ENCODE measurements at places on chromosomes 7 and 10. TPM values are rescaled to one million over a fixed set of nuclear protein-coding genes. Genes with fewer than 3 reads are reported as not detected.

- DNase-seq = no peak
Observed at GRCh38 chr7:14995774-14996173, 93.2 kb upstream of the DGKB start.

DNA sequence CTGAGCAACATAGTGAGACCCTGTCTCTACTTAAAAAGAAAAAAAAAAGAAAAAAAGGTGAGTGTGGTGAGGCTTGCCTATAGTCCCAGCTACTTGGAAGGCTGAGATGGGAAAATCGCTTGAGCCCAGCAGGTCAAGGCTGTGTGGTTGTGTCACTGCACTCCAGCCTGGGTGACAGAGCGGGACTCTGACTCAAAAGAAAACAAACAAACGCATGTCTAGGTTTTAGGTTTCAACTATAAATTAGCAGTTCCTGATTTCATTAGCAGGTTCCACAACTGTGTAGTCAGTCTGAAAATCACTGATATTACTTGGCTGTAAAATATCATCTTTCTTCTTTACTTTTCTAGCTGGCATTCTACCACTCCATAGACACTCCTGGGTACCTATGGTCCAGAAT is 155.7 kb upstream of the HGF start:
- DNase-seq = no peak

DNA sequence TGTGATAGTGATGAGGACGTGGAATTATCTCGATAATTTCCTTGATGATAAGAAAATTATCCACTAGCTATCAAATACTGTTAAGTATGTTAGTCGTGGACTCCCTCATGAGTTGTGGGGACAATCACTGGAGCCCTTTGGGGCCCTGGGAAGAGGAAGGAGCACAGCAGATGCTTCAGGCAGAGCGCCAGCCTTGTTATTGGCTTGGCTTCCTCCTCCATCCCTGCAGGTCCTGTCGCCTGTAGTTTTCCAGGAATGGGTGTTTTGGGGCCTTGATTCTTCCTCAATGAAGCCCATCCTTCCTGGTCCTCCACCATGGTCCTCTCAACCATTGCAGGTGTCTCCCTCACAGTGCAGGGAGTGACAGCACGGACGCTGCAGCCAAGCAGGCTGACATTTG is 32.5 kb upstream of the ZNF32 start:
- no peak for DNase-seq

DNA sequence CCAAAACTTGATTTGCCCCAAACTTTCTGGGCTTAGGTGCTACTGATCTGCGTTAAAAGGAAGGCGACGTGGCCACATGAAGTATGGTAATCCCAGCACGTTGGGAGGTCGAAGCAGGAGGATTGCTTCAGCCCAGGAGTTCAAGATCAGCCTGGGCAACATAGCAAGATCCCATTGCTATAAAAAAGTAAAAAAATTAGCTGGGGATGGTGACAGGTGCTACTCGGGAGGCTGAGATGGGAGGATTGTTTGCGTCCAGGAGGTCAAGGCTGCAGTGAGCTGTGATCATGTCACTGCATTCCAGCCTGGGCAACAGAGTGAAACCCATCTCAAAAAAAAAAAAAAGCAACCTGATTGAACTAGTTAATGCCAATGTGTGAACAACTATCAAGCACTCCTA is 5.1 kb upstream of the CUL1 start:
- no peak for DNase-seq

DNA sequence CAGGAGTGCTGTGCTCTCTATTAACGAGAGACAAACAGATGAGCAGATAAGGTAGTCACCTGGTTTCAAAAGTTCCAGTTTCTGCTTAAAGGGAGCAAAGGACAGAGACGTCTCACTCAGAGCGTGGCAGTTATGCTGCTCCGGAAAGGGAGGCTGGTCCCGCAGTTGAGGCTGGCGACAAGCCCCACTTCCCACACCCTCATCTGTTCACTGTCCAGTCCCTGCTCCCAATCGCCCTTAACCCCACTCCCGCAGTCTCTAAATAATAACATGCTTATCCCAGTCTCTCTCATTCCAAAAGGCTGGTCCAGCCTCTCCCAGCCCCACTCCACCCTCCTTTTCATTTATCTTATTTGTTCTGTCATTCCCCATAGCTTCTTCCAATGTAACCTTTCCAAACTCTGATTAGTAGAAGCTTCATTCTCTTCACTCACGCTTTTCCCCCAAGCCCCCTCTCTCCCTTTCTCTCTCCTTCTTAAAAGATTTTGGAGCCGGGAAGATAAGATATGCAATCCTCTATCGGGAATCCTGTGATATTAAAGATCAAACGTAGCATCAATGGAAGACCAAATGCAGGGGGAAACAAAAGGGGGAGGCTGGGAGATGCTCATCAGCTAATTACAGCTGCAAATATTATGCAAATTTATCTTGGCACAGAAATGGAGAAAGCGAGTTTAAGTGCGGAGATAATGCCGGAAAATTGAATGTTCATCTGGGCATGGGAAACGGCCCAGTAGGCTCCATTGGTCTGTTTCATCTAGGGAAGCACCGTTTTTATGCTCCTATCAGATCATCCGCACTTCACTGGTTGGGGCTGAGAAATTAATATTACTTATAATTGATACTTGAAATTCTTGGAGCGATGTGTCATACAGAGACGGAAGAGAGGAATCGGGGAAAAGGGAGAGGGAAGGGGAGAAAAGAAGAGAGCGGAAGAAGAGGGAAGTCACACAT is 16.3 kb upstream of the GATA3 start:
- no peak for DNase-seq

GRCh38 chr10:43209651-43210141 is 57.2 kb downstream of the RASGEF1A start:
- peak; percentile 14 for DNase-seq

DNA sequence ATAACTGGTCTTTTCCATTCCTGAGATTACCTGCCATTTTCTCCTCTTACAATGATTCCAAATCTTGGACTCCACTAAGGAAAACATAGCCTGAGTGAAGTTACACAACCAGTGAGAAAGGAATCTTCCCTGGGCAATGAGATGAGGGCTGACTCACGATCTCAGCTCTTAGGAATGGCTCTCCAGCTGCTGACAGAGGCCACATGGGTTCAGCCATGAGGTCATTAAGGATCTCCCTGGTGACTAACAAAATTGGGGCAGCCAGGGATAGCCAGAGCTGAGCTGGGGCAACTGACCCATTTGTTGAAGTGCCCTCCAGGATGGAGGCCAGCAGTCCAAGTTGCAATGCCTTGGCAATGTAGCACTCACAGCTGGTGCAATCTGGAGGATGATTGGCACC is 78.7 kb upstream of the MKLN1 start:
- DNase-seq = peak; percentile 68

GRCh38 chr10:93566435-93567276 is at the start of gene FFAR4:
TSS of gene FFAR4 (plus strand) at chr10:93566665. CDS start at chr10:93566721, 56 bp downstream.
- DNase-seq = peak; percentile 34

DNA sequence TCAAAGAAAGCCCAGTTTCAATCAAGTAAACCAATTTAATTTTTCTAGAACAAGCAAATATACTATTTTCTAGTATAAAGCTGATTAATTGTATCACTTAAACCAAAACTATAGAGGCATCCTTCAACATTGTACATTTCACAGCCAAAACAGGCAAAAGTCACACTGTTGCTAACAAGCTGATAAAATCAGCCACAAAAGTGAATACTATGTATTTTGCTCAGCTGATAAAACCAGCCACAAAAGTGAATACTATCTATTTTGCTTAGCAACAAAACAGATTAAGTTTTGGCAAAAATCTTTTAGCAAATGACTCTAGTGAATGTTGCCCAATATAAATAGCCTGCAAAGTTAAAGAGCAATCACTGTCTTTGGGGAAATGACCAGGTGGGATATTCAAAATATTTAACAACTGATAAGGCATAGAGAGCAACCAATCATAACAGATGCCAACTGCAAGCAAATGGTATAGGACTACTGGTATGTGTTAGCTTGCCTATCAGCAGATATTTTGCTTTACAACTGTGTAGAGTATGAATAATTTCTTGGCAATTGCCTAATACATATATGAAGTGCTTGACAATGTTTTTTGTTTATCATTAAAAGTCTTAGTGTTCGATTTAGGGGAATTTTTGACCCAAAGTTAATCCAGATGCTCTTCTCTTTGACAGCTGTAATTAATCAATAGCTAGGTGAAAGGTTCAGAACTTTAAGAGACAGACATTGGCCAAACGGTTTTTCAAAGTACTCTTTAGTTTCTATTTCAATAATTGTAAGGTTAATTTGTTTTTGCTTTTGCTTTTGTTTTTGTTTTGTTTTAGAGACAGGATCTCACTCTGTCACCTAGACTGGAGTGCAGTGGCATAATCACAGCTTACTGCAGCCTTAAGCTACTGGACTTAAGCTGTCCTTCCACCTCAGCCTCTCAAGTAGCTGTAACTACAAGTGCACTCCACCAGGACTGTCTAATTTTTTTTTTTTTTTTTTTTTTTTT is 44.4 kb upstream of the SP4 start:
- no peak for DNase-seq

DNA sequence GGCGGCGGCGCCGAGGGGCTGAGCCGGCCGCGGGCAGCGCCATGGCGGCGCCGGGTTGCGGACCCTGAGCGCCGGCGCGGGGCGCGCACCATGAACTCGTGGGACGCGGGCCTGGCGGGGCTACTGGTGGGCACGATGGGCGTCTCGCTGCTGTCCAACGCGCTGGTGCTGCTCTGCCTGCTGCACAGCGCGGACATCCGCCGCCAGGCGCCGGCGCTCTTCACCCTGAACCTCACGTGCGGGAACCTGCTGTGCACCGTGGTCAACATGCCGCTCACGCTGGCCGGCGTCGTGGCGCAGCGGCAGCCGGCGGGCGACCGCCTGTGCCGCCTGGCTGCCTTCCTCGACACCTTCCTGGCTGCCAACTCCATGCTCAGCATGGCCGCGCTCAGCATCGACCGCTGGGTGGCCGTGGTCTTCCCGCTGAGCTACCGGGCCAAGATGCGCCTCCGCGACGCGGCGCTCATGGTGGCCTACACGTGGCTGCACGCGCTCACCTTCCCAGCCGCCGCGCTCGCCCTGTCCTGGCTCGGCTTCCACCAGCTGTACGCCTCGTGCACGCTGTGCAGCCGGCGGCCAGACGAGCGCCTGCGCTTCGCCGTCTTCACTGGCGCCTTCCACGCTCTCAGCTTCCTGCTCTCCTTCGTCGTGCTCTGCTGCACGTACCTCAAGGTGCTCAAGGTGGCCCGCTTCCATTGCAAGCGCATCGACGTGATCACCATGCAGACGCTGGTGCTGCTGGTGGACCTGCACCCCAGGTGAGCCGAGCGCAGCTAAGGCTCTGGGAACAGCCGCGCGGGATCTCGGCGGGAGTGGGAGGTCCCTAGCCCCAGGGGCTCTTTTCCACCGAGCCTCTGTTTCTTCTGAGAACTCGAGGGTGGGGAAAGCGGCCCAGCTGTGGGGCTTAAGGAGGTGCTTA is at the start of gene GPR26:
Gene GPR26, plus strand, starts transcription at position 38 of the 919 bp plus-strand sequence. Its CDS starts 53 bp downstream, at position 91.
- DNase-seq = no peak

GRCh38 chr7:70797109-70797514 is 334.8 kb upstream of the GALNT17 start:
- no peak for DNase-seq

DNA sequence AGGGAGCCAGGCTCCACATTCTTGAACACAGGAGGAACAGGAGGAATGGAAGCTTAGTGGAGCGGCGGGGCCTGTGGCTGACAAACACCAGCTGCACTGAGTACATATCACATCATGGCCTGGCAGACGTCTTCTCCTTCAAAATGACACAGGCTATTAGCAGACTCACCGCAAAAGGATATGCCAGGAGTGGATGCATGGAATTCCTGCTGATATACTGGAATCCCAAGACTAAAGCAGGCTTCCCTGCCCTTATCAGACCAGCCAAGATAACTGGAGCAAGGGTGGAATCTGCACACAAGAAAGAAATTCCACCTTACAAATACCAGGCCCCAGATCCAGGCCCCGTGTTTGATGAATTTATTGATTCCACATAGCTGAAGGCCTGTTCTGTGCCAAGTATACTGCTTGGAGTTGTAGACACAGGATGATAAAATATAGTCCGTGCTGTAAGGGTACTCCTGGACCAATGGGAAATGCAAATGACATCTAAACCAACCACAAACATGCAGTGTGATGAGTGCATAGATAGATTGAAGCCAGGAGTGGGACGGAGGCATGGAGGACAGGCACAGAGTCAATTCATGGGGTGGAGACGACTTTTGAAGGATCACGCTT is 480.5 kb upstream of the ZMIZ1 start:
- peak; percentile 53 for DNase-seq

GRCh38 chr10:24485304-24485703 is 238.4 kb downstream of the ARHGAP21 start:
- no peak for DNase-seq

DNA sequence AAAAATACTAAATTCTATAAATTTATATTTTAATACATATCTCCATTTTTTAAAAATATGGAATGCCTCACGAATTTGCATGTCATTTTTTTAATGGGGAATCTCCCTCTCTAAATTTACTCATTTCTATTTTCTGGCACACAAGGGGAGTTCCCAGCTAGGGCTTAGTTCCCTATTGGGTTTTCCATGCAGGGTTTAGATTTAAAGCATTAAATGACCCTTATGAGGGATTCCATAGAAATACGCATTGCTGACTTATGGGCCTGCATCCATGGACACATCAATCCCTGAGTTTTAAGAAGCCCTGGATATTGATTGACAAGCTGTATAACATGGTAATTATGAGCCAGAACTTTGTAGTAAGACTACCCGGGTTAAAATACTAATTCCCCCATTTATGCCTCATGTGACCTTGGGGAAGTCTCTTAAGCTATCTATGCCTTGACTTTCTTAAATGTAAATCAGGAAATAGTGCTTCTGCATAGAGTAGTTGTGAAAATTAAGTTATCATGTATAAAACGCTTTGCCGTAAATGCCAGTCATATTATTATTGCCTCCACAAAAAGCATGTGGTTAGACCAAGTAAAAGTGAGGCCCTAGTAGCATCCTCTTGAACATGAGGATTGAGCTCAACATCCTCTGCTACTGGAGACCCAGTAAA is 78.8 kb upstream of the ANKRD1 start:
- DNase-seq = no peak

DNA sequence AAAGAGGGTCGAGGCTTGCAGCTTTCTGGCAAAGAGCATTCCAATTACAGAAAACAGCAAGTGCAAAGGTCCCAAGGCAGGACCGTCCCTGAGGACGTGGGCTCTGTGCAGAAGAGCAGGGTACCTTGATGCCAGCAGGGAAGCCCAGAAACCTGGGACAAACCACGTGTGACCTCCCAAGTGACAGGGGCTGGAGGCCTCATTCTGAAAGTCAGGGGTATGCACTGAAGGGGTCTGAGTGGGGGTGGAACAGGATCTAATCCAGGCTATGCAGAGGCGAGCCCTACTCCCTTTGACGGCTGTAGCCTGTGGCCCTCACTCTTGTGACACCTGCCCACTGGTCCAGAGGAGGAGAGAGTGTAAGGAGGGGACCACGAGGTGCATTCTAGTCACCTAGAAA is 22.9 kb downstream of the TMEM273 start:
- DNase-seq = no peak

- DNase-seq = no peak
Observed at GRCh38 chr7:55490099-55490498, 82.2 kb downstream of the VOPP1 start.

Gene CAMK2G
- 12.0 TPM for total RNA-seq

Gene DENND2A
- total RNA-seq = 9.6 TPM

Gene TRIM73
- total RNA-seq = 2.7 TPM

Gene ADAM8
- 2.3 TPM for total RNA-seq

Gene TLL2
- 1.5 TPM for total RNA-seq

Gene SLC18A2
- 0.47 TPM for total RNA-seq

Gene CADPS2
- total RNA-seq = 11.5 TPM

Gene SLC39A12
- total RNA-seq = not detected
